ENCODE measurements at places on chromosomes 16 and 17.

- DNase-seq: no peak
These were observed 33.2 kb downstream of the TIMM22 start for GRCh38 chr17:1029922-1030644.

DNA sequence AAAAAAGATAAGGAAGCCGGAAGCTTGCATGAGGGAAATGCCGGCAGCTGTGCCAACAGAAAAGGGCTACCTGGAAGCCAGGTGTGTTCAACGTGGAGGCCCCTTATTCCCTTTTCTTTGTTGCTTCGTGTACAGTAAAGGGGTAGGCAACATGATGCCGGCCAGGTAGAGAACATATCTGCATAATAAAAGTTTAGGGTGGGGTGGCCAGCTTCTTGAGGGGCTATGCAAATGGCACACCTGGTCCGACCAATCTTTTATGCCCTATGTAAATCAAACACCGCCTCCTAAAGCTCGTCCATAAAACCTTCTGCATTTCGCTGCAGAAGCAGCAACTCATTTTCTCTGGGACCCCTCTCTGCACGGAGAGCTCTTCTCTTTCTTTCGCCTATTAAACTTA, 911.6 kb downstream of the KCNJ2 start:
- no peak for DNase-seq

- no peak for DNase-seq
These were observed 51.8 kb downstream of the EMP2 start for GRCh38 chr16:10528635-10529034.

- DNase-seq: no peak
These were observed 587 bp upstream of the DBF4B start for GRCh38 chr17:44707755-44708400.

GRCh38 chr17:75073618-75074047, 14.1 kb upstream of the SLC16A5 start:
- no peak for DNase-seq

DNA sequence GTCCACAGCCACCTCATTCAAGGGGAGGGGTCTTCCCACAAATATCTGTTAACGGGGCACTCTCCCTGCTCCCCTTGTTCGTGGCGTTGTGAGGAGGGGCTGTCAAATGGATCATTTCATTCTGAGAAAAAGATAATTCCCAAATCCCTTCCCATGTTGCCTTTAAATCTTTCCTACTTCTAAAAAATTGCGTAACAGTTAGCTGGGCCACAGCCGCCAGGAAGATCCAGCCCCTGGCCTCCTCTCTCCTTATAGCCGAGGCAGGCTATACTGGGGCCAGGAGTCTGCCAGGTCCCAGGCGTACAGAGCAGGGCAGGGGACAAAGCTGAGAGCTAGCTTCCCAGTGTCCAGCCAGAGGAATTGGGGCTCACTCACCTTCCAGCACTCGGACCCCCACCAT, 430 bp downstream of the C16orf89 start:
- DNase-seq: no peak

- DNase-seq: peak; percentile 74
These were observed 73.1 kb upstream of the TANC2 start for GRCh38 chr17:62892870-62893338.

DNA sequence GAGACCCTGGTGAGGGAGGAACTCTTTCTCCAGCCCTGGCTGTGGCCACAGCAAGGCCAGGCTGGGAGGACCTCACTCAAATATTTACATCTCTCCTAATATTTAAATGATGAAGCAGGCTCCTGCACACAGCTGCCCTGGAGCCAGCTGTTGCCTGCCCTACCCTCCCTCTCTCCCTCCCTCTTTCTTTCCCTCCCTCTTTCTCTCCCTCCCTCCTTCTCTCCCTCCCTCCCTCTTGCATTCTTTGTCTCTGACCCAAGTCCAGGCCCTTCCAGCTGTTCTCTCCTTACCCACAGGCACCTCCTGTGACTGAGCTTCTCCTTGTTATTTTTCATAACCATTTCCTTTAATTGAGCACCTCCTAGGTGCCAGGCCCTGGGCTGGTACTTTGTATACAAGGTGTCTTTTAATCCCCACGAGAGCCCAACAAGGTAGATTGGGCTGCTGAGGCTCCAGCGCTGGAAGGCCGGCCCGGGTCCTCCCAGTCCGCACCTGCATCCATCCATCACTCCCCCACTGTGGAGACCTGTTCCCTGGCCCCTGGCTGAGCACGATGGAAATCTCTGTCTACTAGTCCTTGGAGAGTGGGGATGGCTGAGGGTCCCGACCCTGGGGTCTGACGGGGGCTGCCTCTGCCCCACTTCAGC, 242.3 kb downstream of the SEC14L1 start:
- no peak for DNase-seq

DNA sequence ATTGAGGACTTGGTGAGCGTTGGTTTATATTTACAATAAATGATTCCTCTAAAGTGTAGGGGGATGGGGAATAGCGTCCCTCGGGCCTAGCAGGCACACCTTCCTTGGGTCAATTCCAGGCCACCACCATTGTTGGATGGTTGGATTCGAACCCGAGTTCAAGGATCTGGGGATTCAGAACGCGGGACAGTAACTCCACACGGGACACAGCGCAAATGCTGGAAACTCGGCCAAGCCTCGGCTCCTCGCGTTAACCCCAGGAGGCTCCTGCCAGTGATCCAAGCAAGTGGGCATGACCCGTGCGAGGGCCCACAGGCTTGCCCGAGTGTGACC, 613 bp downstream of the B9D1 start:
- no peak for DNase-seq

- DNase-seq: peak; percentile 17
These were observed at the start of gene HSF5 for GRCh38 chr17:58487589-58488427. Gene HSF5, minus strand, starts transcription at chr17:58488408. Its CDS starts 134 bp downstream, at chr17:58488274.

All from inflammatory macrophage treated with lipopolysaccharide for 1 hour (primary cell).